ENCODE measurements at places on chromosomes 3 and 15. TPM values are rescaled to one million over a fixed set of nuclear protein-coding genes. Genes with fewer than 3 reads are reported as not detected.

Gene CFAP100
- total RNA-seq, result not detected

Gene MASP1
- 4.0 TPM for total RNA-seq

Gene EXD1
- total RNA-seq, result not detected

Gene SLC22A13
- not detected for total RNA-seq

Gene MNS1
- 0.64 TPM for total RNA-seq

Gene FANCD2OS
- total RNA-seq, result not detected

DNA sequence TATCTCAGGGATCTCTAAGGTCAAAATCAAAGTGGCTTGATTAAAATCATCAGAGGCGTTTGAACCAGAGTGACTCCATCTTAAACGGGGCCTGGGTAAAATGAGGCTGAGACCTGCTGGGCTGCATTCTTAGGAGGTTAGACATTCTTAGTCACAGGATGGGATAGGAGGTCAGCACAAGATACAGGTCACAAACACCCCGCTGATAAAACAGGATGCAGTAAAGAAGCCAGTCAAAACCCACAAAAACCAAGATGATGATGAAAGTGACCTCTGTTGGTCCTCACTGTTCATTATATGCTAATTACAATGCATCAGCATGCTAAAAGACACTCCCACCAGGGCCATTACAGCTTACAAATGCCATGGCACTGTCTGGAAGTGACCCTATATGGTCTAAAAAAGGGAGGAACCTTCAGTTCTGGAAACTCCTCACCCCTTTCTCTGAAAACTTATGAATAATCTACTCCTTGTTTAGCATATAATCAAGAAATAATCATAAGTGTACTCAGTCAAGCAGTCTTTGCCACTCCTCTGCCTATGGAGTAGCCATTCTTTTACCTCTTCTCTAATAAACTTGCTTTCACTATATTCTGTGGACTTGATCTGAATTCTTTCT is 143.3 kb upstream of the SLCO3A1 start:
- no peaks in the 10 kb centered on the region for H3K27me3 ChIP-seq
- no peaks in the 10 kb centered on the region for H3K4me1 ChIP-seq
- no peak overlapping the region for H3K4me3 ChIP-seq
- no peak for DNase-seq
- no peaks in the 10 kb centered on the region for H3K36me3 ChIP-seq
- no peak overlapping the region for H3K27ac ChIP-seq

Gene PRR20G
- total RNA-seq, result not detected

DNA sequence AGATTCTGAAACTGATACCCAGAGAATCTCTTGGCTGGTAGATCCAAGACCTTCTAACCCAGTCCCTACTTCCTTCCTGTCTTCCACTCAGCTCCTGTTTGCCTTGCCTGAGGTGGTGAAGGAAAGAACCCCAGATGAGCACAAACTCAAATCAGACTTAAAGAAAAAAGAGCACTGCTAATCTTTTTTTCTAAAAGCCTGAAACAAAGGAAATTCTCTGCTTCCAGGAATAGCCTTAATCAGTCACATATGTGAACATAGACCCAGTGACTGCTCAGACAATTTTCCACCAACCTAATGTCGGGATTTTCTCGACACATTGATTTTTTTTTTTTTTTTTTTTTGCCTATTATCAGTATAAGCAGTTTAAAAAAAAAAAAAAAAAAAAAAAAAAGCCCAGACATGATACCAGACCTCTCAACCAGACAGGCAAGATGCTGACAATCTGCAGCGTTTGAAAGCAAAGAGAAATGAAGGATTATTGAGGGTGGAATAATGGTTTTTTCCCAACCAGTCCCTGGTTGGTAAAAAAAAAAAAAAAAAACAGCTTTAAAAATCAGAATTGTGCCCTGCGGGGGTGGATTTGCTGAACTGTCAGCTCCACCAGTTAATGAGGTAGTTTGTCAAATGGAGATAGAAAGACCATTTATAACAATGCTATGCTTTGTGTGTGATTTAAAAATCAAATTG is 256.8 kb upstream of the RARB start:
- DNase-seq, result no peak
- H3K4me1 ChIP-seq, result no peaks in the 10 kb centered on the region

- no peaks in the 10 kb centered on the region for H3K27me3 ChIP-seq
- no peak overlapping the region for H3K4me3 ChIP-seq
- H3K4me1 ChIP-seq, result no peaks in the 10 kb centered on the region
- H3K27ac ChIP-seq, result no peak overlapping the region
- H3K36me3 ChIP-seq, result no peaks in the 10 kb centered on the region
- DNase-seq, result no peak
Measured at GRCh38 chr3:79367803-79368202, 400.0 kb downstream of the ROBO1 start.

Gene CCR9
- 0.57 TPM for total RNA-seq

DNA sequence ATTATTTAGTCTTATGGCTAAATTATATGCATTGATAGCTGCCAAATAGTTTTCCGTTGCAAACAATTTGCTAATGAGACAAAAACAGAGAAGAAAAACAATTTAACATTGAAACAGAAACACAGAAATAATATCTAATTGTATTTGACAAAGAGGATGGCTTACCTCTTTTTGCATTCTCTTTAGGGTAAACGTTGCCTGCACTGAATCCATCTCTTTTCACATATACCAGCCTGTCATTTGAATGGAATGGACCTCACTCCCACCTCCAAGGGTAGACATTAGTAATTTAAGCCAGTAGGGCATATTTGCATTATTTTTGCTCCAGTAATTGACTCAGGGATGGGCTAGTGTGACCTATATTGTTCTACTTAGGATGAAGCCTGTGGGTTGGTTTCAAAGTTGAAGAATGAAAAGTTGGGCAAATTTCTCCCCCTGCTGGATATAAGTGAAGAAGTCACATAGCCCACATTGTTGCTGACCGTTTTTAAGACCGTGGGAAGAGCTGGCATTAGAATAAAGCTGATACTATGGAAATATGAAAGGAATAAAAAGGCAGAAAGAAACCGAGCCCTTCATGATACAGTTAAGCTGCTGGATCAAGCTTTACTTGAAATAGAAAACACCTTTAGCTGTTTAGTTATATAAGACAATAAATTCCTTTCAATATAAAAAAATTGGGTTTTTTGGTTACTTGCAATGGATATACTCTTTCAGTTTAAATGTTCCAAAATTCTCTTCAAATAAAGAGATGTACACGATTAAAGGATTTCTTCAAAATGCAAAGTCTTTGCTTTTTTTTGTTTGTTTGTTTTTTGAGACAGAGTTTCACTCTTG is 26.9 kb downstream of the PIERCE2 start:
- no peaks in the 10 kb centered on the region for H3K4me1 ChIP-seq
- no peaks in the 10 kb centered on the region for H3K36me3 ChIP-seq
- DNase-seq, result no peak

Gene PARL
- 38.1 TPM for total RNA-seq

Gene MUC13
- not detected for total RNA-seq

GRCh38 chr3:152400887-152401286 is 132.2 kb downstream of the MBNL1 start:
- H3K27ac ChIP-seq, result no peak overlapping the region
- no peak for DNase-seq
- H3K27me3 ChIP-seq, result no peaks in the 10 kb centered on the region
- H3K36me3 ChIP-seq, result no peaks in the 10 kb centered on the region
- H3K4me3 ChIP-seq, result no peak overlapping the region

DNA sequence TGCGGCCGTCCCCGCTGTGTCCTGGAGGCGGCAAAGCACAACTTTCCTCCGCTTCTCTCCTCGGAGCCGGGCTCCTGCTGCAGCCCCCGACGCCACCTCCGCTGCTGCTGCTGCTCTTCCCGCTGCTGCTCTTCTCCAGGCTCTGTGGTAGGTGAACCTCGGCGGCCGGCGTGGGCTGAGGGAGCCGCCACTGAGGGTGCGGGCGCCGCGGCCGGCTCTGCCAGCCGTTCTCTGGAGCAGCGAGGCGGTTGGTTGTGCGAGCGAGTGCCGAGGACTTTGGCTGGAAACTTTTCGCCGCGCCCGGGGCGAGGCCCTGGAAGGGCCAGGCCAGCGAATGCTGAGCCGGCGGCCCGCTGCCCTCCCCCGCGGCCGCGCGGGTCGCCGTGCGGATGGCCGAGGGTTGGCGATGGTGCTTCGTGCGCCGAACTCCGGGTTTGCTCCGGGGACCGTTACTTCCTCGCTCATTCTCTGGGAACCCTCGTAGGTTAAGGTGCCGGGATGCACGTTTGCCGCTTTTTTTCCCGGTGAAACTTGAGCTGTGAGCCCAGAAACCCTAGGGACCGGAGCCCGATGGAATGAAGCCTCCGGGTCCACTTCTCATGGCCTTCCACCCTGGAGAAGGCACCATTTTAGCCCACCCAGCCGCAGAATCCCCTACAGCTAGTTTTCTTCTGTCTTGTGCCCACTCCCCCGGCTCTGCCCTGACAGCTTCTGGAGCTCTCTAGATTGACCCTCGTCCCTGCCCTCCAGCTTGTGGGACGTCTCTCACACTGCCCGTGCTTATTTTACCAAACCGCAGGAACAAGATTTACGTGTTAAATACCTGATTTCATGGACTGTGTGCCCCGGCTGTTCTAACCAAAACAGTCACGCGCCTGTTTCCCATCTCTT is 660 bp downstream of the NECTIN3 start:
- peak overlapping the region; percentile 4 for H3K4me3 ChIP-seq
- peak overlapping the region; percentile 90 for H3K27ac ChIP-seq
- H3K36me3 ChIP-seq, result no peaks in the 10 kb centered on the region
- no peaks in the 10 kb centered on the region for H3K27me3 ChIP-seq
- peak; percentile 45 for DNase-seq

Gene IMPG2
- total RNA-seq, result 0.17 TPM

Gene SLCO2A1
- 24.1 TPM for total RNA-seq

Gene SCN11A
- total RNA-seq, result 0.15 TPM

GRCh38 chr15:38688761-38689160 is 124.1 kb upstream of the RASGRP1 start:
- H3K4me3 ChIP-seq, result no peak overlapping the region
- H3K36me3 ChIP-seq, result no peaks in the 10 kb centered on the region
- H3K4me1 ChIP-seq, result no peaks in the 10 kb centered on the region
- H3K27ac ChIP-seq, result no peak overlapping the region
- DNase-seq, result no peak

Gene GRM7
- 5.6 TPM for total RNA-seq

All from adrenal gland (tissue), 19 donors.